ENCODE measurements at places on chromosomes 7 and 10.

DNA sequence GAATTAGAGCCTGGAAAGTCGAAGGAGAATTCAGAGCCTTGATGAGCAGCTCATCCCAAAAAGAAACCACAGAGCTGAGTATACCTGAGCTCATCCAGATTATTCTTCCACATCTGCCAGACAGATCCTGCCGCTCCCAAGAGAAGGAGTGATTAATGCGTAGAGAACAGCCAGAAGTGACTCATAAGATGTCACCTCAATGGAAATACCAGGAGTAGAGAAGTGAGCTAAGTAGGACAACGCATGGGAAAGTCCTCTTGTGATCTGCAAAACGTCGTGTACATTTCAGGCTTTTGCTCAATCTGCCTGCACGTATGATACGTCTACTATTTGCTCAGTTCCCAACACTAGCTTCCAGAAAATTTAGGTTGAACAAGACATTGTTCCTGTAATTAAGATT, 230.5 kb upstream of the AUTS2 start:
- no peak for DNase-seq

DNA sequence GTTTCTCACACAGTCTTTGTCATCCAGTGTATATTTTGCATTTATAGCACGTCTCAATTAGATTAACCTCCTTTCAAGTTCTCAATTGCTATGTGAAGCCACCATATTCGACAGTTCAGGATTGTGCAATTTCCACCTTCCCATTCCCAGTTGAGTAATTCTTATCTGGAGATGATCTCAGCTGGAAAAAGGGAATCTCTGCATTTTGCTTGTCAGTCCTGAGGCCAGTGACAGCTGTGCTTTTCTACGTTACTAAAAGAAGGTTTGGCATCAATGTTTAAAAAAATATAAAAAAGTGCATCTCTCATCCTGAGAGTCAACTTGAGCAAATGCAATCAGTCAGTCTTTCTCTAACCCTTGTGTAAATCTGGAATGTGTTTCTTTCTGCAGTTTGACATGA, 247.7 kb downstream of the PRKG1 start:
- DNase-seq, result no peak

GRCh38 chr7:78169992-78170391, 371.4 kb downstream of the PHTF2 start:
- no peak for DNase-seq

GRCh38 chr7:14870394-14870793, 32.2 kb downstream of the DGKB start:
- no peak for DNase-seq

DNA sequence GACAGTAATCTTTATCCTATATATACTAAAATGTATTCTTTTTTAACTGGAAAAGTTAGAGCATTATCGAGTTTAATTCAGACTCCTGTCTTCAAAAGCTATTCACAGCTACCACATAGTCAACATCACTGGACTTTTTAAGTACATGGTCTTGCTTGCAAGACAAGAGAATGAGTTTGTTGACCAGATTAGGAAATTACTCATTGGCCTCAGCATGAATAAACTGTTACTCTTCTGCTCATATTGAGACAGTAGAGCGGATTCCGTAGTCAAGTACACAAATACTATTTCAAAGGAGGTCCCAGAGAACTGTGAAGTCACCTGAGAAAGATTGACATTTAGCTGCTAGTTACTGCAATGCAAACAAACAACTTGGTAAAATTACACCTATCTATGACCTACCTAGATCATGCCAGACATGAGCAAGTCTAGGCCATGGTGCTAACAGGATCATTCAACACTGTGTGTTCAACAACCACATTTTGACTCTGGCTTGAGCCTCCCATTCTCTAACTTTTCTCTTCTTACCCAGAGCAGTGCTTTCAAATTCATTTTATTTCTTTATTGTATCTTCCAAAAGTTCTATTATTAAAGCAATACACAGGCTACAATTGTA, 280.9 kb downstream of the NEBL start:
- no peak for DNase-seq

DNA sequence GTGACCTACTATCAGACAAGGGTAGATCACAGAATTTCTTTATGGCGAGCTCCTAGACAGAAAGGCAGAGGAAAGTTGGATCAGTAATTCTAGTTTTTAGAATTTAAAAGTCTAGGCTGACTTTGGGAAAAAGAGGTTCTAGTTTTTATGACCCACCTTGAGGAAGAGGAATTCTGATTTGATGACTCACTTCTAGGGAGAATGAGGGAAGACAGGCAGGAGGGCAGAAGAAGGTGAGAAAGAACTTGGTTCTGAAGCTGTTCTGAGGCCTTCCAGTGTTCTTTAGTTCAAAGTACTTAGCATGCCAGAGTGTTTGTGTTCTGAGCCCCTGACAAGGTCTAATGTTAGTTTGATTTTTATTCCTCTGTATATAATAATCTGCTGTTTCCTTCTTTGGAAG, 97.2 kb downstream of the PODXL start:
- no peak for DNase-seq

- DNase-seq, result no peak
Observed at GRCh38 chr7:33750177-33750576, 155.2 kb upstream of the BMPER start.

DNA sequence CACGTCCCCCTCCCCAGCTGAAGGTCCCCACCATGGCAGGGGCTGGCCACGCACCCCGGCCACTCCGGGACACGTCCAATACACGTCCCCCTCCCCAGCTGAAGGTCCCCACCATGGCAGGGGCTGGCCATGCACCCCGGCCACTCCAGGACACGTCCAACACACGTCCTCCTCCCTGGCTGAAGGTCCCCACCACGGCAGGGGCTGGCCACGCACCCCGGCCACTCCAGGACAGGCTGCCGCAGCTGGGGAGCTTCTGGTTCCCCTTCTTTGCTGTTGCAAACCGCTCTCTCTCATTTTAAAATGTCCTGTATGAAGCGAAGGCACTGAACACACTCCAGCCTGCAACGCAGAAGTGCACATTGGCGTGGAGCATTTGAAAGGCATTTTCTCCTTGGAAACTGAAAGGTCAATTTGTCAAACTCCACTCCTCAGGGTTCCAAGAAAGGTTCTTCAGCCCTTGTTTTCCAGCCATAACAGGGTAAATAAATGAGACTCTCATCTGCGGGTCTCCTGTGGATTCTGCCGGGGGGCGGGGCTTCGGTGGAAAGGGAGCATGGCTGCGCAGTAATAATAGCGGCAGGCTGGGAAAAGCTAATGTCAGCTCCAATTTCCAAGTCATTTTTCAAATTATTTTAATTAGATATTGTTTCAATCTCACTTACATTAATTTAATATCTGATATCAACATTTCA, 580.3 kb downstream of the DNAJB6 start:
- no peak for DNase-seq

DNA sequence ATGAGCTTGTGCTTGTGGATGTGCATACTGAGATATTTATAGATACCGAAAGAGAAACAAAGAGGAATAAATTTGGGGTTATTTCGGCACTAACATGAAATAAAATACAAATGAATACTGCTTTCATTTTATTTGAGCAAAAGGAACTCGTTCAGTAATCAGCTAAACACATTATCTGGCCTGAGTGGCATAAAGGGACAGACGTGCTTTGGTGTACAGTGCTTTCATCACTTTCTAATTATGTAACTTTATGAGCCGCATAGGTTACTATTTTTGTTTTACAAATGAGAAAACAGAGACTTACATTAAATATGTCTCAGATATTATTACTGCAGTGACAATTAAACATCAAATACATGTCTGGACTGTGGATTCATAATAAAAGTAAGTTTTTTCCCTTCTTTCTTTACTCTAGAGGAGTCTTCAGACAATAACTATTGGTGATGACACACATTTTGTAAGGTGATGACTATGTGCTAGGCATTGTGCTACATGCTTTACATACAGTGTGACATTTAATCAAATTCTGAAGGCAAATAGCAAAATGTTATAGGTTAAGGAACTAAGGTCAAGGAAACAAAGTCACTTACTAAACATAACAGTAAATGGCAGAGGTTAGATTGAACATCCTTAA, 503.3 kb downstream of the SORCS1 start:
- no peak for DNase-seq

DNA sequence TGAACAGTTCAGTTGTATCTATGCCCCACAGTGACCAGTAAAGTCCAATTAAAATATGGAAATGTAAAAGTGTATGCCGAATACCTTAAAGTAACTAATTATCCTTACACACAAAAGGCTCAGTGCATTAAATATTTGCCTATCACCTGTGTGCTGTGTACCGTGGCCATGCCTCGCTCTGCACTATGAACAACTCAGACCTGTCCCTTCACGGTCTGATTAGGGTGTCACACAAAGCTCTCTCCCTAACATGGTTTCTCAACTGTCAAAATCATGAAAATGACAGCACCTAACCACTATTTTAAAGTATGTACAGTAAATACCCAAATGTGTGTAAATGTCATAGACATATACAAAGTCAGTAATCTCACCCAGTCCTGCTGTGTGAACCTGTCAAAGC, 43.1 kb downstream of the STK17A start:
- DNase-seq, result no peak

DNA sequence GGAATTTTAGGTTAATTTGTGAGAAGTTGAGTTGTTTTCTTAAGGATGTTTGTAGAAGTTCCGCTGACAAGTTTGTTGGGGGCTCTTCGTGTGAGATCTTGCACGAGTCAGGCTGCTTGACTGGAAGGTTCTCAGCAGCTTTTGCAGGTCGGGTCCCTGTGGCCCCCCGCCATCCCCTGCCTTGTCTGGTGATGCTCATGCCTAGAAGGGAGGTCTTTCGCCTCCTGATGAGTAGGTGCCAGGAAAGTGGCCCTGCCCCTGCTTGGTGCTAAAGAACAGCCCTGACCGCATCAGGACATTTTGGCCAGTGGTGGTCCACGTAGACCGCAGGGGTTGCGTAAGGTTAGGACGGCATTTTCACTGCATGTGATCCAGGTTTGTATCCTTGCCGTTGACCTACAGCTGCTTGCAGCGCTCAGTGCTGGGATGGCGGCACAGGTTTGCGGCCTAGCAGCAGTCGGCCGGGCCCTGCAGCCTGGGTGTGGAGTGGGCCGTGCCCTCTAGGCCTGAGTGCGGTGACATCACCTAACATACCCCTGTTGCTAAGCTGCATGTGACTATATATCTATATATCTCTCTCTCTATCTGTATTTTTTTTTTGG, 62.4 kb downstream of the DNAJB6 start:
- DNase-seq, result no peak

- no peak for DNase-seq
Observed at GRCh38 chr7:157975401-157976372, 611.9 kb downstream of the PTPRN2 start.

GRCh38 chr7:111537134-111537533, 25.2 kb downstream of the IMMP2L start:
- no peak for DNase-seq

- no peak for DNase-seq
Observed at GRCh38 chr7:4225881-4226523, 456.1 kb upstream of the FOXK1 start.

DNA sequence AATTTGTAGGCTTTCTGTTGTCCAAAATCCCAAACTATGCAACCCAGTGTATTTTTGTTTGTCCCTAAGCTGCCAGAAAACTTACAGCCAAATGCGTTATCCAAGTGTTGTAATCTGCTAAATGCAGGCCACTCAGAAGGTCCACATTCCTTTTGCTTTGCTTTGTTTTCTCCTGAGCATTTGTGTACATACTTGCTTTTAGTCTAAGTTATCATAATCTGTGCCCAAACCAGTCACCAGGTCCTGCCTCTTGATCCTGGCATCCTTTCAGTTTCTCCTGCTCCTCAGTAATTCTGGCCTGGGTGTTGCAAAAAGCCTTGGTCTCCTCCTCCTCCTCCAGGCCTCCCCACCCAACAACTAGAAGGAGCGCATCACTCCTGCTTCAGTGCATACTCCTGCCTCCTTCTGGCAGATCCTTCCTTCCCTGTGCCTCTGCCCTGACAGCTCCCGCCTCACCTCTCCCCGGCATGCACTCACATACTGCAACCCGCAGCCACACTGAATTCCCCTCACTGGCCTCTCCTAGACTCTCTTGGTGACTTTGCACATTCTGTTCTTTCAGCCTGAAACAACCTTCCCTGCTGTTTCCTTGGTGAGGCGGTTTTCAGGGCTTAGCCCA, 2.3 kb downstream of the DENND2A start:
- no peak for DNase-seq
